ENCODE measurements at places on chromosomes 3 and 15.

DNA sequence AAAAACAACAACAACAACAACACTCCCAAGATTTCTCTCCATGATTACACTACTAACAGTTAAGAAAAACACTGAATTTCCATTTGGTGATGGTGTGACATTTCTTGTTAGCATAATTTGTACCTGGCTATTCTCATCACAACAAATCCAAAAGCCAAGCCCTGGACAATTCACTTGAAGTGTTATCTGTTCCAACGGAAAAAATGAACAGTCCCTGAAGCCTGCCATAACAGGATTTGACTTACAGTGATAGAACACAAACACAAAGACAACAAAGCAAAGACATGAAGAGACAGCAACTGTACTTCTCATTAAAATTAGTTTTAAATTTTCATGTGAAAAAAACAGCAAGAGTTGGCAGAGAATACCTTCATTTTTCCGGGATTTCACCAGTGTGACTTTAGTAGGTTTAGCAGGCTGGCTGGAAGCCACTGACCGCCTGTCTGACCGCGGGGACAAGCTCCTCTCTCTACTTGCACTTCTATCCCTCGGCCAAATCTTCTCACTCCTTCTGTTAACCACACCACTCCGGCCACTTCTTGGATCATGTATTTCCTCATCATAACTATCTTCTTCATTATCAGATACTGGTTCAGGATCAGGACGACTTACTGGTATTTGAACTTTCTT, 56.3 kb downstream of the TJP1 start:
- peak; percentile 51 for DNase-seq

GRCh38 chr15:35130245-35130644, 45.1 kb upstream of the NANOGP8 start:
- no peak for DNase-seq

- DNase-seq, result no peak
Observed at GRCh38 chr3:46221938-46222337, 13.8 kb upstream of the CCR1 start.

GRCh38 chr3:17846466-17846865, 104.0 kb upstream of the TBC1D5 start:
- DNase-seq, result no peak

DNA sequence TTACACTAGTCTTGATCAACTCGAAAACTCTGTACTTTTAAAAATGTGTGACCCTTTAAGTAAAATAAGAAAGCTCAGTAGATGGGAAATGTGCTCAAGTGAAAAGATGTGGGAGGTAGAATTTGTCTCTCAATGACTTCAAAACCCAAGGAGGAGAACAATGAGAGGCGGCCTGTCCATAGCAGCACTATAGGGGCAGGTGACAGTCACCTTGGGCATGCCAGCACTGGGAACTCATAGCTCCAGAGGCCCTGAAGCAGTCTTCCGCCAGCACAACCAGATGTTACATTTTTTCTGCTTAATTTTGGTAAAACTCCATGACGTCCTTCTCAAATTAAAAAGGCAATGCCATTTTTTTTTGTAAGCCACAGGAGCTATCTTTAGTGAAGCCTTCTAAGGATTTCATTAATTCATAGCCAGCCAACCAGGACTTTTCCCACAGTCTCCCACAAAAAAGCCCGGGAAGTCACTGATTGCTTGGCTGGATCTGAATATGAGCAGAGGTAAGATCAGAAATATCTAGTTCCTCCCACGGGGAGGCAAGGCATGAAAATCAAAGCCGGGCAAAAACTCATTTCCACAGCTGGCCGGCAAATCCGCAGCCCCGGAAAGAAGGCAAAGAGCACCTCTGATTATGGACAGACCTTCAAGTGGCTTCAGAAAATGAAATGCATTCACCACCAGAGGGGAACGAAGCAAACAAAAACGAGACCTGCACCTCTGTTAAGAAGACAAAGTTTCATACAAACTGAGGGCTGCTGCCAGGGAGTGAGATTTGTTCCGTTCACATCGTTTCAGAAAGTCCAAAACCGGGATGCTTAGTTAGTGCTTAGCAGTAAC, 10.5 kb downstream of the IL17RD start:
- no peak for DNase-seq

DNA sequence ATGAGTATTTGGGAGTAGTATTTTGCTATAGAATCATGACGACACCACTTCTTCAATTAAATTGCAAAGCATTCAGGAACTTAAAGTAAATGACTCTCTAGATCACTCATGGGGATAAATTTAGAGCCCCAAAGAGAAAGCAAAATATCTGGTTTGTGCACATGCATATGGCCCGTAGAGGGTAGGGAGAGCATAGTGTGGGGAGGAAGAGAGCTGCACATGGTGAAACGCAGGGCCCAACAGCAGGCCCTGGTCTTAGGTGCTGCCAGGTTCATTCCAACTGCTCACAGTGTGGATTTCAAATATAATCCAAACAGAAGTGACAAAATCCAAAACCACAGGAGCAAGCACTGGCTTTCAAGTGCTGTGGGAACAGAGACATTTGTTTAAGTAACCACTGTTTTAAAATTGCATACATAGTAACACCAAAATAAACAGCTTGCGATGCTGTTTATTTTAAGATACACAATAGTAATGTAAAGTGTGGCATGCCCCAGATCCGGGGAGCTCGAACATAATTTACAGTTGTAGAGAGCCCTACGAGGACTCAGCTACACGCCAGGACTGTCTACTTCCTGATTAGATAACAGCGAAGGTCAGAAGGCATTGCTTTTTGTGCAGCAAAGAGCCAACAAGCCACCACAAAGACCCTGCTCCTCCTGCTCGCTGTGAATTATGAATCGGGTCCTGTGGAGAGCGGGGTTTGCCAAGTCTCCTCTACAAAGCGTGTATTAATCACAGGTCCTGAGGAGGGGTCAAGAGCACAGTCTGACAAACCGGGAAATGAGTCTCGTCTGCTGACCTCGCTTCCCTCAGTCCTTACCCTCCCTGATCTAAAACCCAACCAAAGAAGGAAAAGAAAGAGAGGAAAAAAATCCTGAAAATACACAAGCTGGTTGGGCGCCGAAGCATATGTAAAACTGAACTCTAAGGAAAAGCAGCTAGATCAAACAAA, 80.6 kb downstream of the MEIS2 start:
- DNase-seq, result peak; percentile 90
